Activated CD8-positive, alpha-beta T cell treated with anti-CD3 and anti-CD28 coated beads for 36 hours (primary cell): ENCODE measurements at places on chromosomes 5 and 9.
A peak's percentile ranks its signal among the peaks of the same experiment; 100 is the strongest.

GRCh38 chr5:60886158-60886557, 42.1 kb upstream of the ELOVL7 start:
- no peak for DNase-seq

DNA sequence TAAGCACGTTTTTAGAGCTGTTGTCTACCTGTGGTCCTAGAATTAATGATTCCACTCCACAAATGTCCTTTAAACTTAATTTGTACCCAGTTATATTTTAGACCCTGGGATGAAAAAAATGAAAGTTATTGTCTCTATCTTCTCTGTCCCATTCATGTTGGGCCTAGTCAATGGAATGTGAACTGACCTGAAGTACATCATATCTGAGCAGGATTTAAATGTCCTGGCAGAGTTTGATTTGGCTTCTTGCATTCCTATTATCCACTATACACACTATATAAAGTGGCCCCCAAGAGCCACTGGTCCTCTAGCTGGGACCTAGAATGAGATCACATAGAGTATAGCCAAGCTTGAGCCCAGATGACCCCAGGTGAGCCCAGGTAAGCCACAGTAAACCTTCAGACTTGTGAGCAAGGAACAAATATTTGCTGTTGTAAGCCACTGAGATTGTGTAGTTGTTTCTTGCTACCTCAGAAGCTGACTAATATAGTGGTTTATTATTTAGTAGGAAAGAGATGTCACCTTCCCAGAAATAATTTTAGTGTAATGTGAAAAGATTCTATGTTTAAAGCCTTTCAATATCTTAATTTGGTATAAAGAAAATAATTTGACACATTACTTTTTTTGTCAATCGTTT, 37.1 kb upstream of the C6 start:
- DNase-seq: no peak

GRCh38 chr5:77558266-77558665, 66.2 kb upstream of the WDR41 start:
- no peak for DNase-seq

- DNase-seq: no peak
Measured at GRCh38 chr9:15915711-15916110, 362.9 kb downstream of the CCDC171 start.

DNA sequence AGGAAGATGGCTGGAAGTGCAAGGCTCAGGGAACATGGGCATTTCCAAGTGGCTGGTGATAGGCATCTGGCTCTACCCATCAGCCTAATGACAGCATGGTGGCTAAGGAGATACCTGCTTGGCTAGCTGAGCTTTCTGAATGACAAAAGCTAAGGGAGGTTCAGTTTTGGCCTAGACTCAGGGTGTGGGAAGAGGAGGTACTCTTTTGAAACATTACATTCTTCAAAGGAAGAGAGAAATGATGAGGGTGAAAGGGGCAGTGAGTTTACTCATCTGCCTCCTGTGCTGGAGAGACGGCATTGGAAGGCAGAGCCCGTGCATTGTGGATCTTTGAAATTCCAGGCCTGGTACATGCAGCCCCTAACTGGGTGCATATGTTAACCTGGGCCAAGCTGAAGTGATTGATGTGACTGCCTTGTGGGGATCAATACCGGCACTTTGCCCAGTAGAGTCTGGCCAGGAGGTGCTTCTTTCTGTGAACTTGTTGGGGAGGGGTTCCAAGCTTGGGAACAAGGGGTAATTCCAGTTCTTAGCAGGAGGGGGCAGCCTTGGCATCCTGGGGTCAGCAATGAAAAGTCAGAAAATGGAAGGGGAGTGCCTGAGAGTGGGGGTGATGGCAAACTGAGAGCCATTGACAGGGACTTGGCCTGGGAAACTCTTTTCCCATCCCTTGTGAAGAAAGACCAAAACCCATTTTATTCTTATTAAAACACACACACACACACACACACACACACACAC, 108.6 kb downstream of the ACER2 start:
- peak; percentile 26 for DNase-seq

DNA sequence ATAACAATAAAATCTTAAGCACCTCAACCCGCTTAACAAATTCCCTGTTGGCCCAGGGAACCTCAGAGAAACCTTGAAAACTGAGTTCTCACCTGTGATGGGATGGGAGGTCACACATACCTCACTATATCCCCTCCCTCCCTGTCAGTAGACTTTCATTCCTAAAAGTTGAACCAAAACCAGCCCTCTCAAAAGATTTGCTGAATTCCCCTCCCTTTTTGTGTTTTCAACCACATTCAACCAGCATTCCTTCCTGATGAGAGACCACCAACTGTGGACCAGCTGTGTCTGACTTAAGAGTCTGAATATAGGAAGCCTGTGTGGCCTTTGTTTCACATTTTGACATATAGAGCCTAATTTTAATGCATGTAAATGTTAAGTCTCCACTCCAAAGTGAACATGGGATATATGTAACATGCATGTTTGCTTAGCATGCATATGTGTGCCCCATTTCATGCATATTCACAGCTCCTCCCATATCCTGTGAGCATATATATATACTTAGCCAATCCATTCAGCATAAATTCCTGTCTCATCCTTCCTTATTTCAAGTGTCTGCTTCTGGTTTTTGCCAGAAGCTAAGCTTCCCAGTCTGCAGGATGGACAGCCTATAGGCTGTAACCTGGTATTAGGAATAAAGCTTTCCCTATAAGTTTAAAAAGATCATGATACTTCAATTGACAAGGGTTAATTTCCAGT, 604.6 kb downstream of the PTPRD start:
- no peak for DNase-seq

GRCh38 chr9:16138561-16139491, 586.0 kb downstream of the CCDC171 start:
- DNase-seq: no peak

- no peak for DNase-seq
Measured at GRCh38 chr9:89096807-89097206, 81.8 kb downstream of the SHC3 start.

GRCh38 chr5:32475334-32476097, 31.0 kb upstream of the ZFR start:
- no peak for DNase-seq

- DNase-seq: no peak
Measured at GRCh38 chr5:9698125-9698826, 68.1 kb upstream of the TAS2R1 start.

- no peak for DNase-seq
Measured at GRCh38 chr9:87578625-87579024, 81.0 kb downstream of the DAPK1 start.

DNA sequence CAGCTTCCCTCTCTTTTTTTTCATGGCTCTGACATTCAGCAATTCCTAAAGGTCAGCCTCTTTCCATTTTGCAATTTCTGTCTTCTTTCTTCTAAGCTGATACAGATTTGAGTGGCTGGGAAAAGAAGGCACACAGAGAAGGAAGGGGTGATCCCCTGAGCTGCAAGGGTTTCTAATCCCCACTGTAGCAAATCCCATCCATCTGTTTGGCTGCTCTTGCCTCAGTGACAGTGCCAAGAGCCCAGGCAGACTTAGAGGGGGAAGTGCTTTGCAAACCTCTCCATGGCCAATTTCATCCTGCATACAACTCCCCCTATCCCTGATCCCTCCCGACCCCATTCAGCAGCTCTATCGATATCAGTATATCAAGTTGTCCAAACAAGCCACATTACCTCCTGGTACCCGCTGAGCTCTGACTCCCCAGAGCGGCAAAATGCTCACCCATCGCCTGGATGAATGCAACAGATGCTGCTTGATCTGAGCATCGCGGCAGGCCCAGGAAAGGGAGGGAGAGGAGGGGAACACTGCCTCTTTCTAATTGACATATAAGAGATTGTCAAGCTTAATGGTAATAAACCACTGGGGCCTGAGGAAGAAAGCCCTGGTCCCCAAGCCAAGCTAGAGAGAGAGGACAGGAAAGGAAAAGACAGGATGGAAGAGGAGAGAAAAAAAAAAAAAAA, 268.9 kb downstream of the ASTN2 start:
- no peak for DNase-seq

GRCh38 chr5:127871503-127872153, 168.4 kb downstream of the CCDC192 start:
- DNase-seq: no peak

GRCh38 chr5:174589599-174589998, 134.8 kb upstream of the MSX2 start:
- DNase-seq: no peak

DNA sequence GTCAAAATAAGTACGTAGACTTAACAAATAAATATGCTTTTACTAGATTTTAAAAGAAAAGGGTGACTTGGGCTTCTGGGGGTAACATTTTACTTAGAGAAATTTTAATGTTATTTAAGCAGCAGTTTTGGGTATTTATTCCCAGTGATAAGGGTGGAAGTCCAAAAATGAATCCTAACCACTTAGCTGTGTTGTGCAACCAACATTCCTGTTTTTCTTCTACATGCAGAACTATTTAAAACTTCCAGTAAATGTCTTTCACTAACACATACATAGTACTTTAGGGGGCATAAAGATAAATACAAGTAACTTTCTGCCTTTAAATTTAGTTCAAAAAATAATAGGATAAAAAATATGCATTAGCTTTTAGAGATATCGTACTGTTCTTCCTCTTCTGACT, 436.7 kb downstream of the CTNND2 start:
- no peak for DNase-seq

DNA sequence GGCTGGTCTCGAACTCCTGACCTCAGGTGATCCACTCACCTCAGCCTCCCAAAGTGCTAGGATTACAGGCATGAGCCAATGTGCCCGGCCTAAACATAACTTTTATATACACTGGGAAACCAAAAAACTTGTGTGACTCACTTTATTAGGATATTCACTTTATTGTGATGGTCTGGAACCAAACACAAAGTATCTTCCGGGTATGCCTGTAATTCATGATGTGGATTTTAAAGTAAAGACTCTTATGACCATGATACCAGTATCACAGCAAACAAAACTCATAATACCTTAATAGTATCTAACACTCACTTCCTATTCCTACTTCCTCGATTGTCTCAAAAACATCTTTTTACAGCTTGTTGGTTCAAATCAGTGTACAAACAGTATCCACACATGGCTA, 12.7 kb upstream of the GFPT2 start:
- no peak for DNase-seq

- no peak for DNase-seq
Measured at GRCh38 chr9:32954642-32955041, 46.8 kb downstream of the APTX start.

- DNase-seq: no peak
Measured at GRCh38 chr5:113325054-113325453, 109.7 kb downstream of the TSSK1B start.

DNA sequence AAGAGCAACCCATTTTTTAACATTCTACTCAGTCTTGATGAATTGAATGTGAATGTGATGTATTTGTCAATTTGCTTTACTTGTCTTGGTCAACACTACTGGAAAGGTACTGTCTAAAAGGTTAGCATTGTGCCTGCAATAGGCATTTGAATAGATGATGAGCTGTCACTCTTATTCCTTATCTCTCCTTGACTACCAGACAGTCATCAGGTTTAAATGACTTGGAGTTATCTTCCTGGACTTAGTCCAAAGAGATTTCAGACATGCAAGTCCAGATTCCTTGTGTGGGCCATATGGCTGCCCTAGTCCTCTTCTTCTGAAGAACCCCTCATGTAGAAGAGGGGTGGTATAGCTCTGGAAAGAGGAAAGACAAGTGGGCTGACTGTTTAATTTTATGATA, 4.8 kb downstream of the ARHGEF28 start:
- DNase-seq: no peak

DNA sequence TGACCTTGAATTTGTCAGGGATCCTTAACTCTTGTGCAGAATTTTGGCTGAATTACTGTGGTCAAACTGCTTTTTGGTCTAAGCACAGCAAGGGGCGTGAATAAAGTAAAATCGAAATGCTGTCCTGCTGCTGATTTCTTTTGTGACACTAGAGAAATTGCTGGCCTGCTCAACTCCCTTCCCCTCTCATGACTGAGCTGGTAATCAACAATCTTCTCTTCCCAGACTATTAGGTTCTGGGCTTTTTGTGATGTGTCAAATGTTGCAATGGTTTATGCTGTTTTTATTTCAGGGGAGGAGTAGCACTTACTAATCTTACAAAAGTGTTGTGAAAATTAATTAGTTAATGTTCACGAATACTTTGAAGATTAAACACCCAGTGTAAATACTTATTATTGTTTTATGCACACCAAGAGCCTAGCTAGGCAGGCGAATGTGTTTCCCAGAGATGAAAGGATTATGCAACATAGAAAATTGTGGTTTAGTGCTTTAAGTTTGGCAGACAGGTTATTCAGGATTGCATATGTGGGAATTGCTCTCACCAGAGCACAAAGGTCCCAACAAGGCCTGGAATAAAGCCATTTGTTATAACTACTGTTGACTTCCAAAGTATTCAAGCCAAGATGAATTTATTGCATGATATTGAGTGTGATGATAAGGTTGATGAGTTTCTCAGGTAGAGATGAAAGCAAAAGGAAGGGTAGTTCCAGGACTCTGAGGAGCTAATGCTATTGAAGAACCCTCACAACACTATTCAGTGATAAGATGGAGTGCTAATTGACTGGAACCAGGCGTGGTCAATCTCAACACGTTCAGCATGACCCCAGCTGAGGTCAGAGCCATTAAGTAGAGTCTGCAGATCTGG, 280.7 kb upstream of the ZNF608 start:
- no peak for DNase-seq

- DNase-seq: no peak
Measured at GRCh38 chr5:107618242-107618641, 52.5 kb downstream of the EFNA5 start.

- peak; percentile 16 for DNase-seq
Measured at GRCh38 chr5:141359790-141360426, at the start of gene PCDHGB2. PCDHGB2 (plus strand) TSS chr5:141359994; CDS start chr5:141360136, 142 bp downstream.

GRCh38 chr9:20550326-20550725, 72.0 kb downstream of the MLLT3 start:
- DNase-seq: no peak

- no peak for DNase-seq
Measured at GRCh38 chr5:9516591-9516990, 29.3 kb downstream of the SEMA5A start.

DNA sequence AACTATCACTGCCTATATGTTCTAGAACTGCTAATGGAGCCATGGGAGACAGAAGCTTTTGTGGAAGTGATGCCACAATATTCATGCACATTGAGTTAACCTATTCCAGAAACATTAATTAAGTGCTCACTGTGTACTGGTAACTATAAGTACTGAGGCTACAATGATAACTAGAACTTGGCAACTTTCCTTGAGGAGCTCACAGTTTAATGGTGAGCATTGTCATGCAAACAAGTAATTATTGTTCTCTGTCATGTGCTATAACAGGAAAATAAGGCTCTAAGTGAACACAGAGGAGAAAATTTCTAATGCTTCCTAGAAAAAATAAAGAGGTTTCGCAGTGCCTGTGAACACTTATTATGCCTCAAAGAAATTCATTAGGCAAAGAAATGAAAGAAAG, 142.2 kb downstream of the BAAT start:
- DNase-seq: no peak

- no peak for DNase-seq
Measured at GRCh38 chr5:72836810-72837209, 20.3 kb downstream of the TNPO1 start.

- no peak for DNase-seq
Measured at GRCh38 chr5:114948986-114949621, 220.6 kb downstream of the TRIM36 start.

GRCh38 chr9:19922476-19923118, 133.8 kb upstream of the SLC24A2 start:
- DNase-seq: no peak
